ENCODE measurements at places on chromosomes 3 and 15.
A peak's percentile ranks its signal among the peaks of the same experiment; 100 is the strongest.

DNA sequence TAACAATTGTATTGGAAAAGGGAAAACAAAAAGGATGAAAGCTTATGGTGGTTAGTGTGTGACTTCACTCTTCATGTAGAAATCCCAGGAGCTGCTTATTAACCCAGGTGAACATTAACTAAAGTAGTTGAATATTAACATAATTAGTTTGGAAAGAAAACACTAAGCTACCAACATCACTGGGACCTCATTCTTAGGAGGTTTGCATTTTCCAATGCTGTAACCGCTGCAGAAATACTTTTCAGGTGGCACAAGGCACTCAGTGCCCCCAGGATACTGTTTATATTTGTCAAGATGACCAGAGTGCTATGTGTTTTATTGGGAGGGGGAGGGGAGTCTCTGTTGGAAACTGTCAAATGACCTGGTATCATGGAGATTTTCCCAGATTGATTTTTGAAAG is 25.9 kb upstream of the VILL start:
- no peak for DNase-seq

- DNase-seq, result peak; percentile 33
Observed at GRCh38 chr3:15206662-15207576, 873 bp downstream of the CAPN7 start.

GRCh38 chr3:9032231-9032777 is 69.0 kb upstream of the RAD18 start:
- DNase-seq, result no peak

GRCh38 chr3:155308831-155309230 is 15.3 kb upstream of the STRIT1 start:
- no peak for DNase-seq

GRCh38 chr3:154969366-154969765 is 110.8 kb upstream of the MME start:
- DNase-seq, result no peak

- no peak for DNase-seq
Observed at GRCh38 chr15:98013631-98014030, 53.1 kb downstream of the ARRDC4 start.

- DNase-seq, result no peak
Observed at GRCh38 chr15:26475554-26475953, 297.3 kb downstream of the GABRB3 start.

- DNase-seq, result peak; percentile 14
Observed at GRCh38 chr3:65901226-65901625, 137.5 kb downstream of the MAGI1 start.

GRCh38 chr15:35118960-35119359 is 33.9 kb upstream of the NANOGP8 start:
- DNase-seq, result no peak

GRCh38 chr3:172154768-172155664 is 115.6 kb downstream of the FNDC3B start:
- DNase-seq, result no peak

DNA sequence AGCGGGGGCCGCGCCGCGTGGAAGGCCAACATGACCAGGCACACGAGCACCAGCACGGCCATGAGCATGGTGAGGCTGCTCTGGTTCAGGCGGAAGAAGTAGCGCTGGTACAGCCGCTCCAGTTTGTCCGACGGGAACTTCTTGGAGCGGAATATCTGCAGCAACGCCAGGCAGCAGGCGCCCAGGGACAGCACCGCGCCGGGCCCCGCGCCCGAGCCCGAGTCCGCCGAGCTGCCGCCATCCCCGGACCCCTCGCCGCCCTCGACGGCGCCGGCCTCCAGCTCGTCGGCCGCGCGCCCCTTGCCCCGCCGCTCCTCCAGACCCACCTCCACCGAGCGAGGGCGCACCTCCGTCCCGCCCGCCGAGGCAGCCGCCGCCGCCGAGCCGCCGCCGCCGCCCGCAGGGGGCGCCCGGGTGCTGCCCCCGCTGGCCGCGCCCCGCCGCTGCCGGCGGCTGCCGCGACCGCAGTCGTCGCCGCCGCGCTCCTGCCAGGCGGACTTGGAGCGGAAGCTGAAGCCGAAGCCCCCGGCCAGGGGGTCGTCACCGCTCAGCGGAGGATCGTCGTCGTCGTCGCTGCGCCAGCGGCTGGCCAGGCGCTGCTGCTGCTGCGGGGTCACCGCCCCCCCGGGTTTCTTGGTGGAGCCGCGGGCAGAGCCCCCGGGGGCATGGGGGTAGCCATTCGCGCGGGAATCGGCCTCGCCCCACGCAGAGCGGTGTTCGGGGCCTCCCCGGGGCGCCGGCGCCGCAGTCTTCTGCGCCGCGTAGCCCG is 957 bp downstream of the ADCY5 start:
- DNase-seq, result no peak

DNA sequence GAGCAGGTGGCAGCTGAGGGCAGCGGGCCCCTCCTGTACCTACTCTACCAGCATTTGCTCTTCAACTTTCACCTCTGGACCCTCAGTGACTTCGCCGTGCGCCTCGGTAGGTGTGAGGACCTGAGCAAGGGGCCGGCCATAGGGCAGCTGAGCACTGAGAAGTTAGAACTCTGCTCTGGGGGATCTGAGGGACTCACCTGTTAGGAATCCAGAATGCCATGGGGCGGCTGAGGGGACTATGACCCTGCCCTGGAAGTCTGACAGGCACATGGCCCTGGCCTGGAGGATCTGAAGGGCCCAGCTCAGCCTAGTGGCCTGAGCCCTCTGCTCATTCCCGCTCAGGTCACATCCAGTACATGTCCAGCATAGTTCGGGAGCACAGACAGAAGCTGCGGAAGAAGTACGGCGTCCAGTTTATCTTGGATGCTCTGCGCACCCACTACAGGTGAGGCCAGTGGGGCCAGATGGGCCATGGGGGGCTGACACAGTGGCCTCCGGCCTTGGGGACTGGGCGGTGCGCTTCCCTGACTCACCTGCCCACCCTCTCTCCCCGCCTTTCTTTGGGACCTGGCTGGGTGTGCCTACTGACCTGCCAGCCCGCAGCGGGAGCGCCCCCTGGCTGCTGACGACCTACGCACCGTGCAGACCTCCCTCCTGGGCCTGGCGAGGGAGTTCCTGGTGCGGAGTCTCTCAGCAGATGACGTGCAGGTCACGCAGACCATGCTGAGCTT is 18.8 kb downstream of the NBEAL2 start:
- peak; percentile 54 for DNase-seq

DNA sequence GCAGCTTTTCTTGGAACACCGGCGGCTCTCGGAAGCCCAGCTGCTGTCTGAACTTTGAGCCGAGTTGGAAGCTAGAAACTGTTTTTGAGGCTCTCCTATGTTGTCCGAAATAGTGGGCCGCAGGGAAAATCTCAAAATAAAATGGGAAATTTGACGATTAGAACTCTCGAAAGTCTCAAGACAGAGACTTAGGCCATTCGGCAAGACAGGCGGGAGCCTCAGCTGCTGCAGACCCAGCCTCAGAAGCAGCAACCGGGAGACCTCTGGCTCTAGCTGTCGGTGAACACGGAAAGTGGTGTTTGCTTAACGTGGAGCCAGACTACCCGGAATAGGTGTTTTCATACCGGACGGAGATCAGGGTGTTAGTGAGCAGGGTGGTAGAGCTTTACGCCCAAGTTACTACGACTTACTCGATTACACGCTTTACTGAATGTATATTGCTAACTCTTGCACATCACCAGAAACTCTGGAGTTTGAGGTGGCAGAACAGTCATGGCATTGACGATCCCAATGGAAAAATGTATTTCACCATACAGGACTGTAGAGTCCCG is 357 bp upstream of the MAN2C1 start:
- DNase-seq, result no peak
